ENCODE measurements at places on chromosomes 1 and 21.

GRCh38 chr1:199155166-199156019 lies 516.6 kb downstream of the PTPRC start:
- no peak for DNase-seq

DNA sequence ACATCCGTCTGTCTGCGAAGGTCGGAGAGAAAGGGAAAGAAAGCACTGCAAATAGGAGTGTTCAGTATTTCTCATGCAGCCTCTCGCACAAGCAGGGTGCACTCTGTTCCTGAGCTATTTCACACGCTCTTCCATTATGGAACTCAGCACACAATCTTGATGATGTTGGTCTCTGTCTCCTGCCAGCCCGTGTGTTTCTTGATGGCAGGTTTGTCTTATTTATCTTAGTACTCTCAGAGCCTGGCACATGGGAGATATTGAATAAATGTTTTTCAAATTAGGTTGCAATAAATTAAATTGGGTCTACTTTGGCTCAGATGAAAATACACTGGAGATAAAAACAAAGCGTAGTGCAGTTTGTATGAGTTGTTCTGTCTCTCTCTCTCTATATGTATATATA lies 134.9 kb upstream of the ETS2 start:
- no peak for DNase-seq

DNA sequence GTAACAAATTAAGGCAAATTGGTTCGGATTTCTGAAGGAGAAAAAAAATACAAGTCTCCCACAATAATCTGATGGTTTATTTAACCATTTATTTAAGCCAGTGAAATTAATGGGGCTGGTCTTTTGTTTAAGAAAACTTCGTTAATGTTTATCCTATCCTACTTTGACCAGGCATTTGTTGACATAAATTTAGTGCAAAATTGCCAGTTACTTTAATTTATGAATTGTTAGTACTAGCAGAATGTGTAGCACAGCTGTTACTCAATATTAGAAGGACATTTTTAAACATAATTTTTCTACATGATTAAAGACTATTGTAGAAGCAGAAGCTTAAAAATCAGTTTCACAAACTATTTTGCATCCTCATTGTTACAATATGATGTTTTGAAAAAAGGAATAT lies 687.6 kb upstream of the PTBP2 start:
- DNase-seq = no peak

DNA sequence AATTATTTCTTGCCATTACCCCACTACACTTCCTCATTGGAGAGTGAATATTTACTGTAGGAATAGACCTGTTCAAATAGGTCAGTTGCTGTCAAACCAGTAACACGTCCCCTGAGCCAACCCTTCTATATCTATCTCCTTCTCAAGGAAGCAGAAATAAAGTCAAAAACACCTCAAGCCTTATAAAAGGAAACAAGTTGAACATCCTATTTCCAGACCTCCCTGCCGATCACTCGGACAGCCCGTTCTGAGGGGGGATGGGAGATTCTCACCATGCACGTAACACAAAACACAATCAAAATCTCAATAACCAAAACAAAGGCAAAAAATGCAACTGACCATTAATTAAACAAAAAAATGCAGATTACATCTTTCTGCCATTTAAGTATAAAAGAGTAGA lies 121.5 kb upstream of the KRTAP19-8 start:
- no peak for DNase-seq

DNA sequence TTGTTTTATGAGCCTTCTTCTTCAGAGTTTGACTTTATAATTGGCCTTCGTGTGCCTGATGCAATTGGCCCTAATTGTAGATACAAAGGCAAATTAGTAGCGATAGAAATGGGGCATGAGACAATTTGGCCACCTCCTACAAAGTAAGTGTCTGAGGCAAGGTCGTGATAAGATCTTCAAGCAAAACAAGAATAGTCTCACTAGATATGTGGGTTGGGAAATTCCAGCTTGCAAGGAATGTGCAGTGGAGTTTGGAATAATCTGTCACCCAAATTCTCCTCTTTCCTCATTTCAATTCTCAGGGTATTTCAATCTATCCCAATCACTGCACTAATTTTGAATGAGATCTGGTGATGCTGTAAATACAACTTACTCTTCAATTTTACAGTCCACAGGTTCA lies 11.4 kb upstream of the TSNAX start:
- DNase-seq = no peak

DNA sequence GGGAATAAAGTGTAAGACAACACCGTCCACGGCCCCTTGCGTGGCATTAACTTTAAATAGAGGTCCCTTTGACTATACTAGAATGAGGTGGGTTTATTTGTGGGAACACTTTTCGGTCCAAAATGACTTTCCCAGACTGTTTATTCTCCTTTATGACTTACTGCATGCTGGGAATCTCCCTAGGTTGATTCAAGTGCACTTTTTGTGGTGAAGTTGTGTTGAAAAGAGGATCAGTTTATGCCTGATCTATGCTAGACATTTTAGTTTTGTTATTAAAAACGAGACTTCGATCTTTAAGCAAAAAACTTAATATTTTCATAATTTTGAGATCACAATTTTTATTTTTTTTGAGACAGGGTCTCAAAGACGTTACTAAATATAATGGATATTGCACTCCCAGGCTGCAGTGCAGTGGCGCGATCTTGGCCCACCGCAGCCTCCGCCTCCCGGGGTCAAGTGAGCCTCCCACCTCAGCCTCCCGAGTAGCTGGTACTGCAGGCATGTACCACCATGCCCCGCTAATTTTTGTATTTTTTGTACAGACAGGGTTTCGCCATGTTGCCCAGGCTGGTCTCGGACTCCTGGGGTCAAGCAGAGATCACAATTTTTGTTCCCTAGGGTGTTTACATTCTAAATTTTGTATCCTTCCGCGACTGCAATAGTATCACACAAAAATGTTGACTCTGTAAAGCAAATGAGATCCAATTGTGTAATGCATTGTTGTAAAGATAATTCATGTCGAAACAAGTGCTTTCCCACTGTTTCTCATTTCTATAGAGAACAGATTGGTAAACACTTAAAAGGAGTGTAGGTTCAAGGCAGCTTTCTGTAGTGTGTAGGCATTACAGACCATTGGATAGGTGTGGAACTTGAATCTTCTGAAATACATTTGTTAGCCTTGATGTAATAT lies 1.6 kb downstream of the CDC42 start:
- DNase-seq = no peak

DNA sequence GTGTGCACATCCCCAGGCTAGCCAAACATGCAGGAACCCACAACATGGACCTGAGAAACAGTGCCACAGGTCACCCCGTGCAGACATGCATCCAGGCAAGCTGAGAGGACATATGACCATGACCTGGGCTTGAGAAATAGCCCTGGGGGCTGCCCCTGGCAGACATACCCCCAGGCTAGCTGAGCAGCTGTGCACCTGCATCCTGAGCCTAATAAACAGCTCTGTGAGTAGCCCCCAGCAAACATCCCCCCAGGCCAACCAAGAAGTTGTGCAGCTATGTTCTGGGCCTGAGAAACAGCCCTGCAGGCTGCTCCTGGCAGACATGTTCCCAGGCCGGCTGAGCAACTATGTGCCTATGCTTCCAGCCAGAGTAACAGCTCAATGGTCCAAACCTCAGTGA lies 14.5 kb downstream of the OLFML3 start:
- no peak for DNase-seq

- DNase-seq = no peak
Measured at GRCh38 chr1:115877511-115877910, 36.6 kb upstream of the NHLH2 start.
